MV-4-11 (cell line): ENCODE measurements at places on chromosomes 2 and 18.

- DNase-seq: no peak
These were observed 88.2 kb downstream of the LRATD1 start for GRCh38 chr2:14720739-14721138.

DNA sequence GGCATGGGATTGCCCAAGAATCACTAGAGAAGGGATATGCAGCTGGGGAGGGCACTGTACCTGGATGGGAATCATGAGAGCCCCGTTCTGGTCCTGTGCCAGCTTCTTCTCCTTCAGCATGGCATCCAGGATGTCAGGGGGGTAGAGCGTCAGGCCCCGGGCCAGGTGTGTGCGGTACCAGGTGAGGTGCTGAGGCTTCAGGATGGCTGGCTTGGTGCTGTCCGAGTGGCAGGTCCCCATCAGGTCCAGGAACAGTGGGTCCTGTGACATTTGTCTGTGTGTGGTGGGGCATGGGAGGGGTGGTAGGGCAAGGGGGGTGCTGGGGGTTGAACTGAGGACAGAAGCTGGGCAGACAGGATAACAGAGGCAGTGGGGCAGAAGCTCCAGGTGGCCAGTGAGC is 13.2 kb downstream of the CFAP65 start:
- DNase-seq: no peak

GRCh38 chr18:77013811-77014521 is 118.6 kb downstream of the MBP start:
- DNase-seq: no peak

DNA sequence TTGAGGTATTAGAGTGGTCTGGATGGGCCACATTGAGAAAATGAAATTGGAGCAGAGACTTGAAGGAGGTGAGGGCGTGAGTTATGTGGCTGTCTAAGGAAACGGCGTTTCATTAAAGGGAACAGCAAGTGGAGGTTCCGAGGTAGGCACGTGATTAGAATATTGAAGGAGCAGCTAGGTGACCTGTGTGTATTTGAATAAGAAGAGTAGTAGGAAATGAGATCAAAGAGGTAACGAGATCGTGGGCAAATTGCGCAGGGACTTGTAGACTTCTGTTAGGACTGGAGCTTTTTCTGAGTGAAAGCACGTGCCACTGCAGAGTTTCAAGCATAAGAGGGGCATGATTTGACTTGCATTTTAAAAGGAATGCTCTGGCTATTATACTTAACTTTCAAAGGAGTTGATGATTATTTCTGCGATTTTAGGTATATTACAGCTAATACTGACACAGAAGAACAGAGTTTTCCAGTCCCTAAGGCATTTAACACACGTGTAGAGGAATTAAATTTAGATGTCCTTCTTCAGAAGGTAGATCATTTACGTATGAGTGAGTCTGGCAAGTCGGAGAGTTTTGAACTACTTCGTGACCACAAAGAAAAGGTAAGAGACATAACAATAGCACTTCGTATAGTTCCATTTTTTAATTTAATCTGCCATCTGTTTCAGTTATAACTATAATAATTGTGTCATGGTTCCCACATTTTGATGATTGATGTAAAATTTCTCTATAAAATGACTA is 48.7 kb downstream of the RMDN2 start:
- no peak for DNase-seq

GRCh38 chr2:202108345-202108744 is 35.3 kb downstream of the KIAA2012 start:
- DNase-seq: no peak

DNA sequence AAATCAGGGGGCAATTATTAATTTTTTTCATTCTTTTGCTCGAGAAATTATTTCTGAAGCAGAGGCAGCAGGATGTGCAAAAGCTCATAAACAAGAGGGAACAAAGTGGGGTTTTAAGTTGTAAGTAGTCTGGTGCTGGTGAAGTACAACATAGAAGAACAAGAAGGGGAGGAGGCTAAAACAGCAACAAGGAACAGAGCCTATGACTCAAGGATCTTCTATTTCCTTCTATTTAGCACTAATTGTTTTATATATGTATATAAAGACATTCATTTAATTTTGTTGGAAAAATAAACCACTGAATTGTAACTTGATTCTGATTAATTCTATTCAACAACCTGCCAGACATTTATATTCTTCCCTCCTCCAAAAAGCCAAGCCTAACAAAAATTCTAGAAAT is 35.0 kb downstream of the YES1 start:
- no peak for DNase-seq
